Stimulated activated CD4-positive, alpha-beta T cell treated with anti-CD3 and anti-CD28 coated beads, Interleukin-1b, Interleukin-23, amount 100 ng/mL, for 1 hour (primary cell): ENCODE measurements at places on chromosomes 1 and 21.

GRCh38 chr1:12619792-12620487 is 1.9 kb upstream of the DHRS3 start:
- peak; percentile 51 for DNase-seq

- DNase-seq: no peak
Measured at GRCh38 chr1:38451541-38451993, 405.0 kb upstream of the POU3F1 start.

DNA sequence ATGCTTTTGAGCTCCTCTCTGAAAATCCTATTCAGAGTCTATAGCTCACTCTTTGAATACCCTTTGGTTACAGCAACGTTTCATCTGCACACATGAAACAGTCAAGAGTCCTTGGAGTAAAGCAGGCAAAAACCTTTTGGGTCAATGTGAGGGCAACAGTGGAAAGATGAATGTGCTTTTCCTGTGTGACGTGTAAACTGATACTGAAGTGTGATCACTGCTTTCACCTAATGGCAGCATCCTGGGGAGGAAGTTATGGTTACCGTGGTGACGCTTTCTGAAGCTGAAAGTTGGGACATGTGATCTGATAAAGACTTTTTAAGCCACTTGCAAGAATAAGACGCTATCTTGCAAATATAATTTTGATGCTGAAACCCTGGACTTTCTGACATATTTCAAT is 160.0 kb downstream of the SEC16B start:
- DNase-seq: no peak

GRCh38 chr1:211126622-211127021 is 7.3 kb downstream of the KCNH1 start:
- DNase-seq: no peak

DNA sequence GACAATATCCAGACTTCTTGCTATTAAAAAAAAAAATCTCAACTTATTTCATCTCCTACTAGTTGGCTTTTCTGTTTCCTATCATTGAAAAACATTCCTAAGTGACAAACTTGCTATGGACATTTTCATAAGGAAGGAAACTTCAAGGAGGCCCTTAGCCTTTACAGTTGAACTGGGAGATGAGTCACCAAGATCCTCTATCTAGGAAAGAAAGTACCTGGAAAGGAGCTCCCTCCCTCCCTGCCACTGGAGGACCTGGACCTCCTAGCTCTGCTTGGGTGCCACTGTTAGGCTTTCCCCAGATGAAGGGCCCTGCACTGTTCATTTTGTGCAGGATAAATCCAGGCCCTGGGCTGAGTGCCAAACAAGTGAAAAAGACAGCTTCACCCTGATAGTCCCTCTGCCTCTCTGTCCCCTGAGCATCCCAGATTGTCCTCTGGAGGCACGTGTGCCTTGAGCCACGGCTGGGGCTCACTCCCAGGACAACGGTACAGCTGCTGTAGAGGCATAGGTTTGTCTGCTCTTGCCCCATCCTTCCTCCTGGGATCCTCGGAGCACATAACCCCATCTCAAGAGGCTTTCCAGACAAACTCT is 40.2 kb upstream of the SOX13 start:
- DNase-seq: no peak

DNA sequence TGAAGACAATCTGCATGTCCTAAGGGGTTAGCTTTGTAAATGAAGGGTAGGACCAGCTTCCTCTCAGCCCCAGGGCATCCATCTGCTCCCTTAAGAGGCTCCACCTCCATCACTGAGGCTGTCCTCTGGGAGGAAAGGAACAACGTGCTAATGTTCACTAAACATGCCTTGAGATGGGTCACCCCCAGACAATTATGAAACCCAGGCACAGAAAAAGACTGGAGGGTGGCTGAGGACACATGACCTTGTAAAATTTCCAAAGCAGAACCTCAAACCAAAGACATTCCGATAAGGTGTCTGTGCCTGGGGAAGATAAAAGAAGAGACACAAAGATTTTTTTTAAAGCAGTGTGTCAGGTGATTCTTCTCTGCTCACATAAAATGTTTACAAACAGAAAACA is 37.6 kb upstream of the ZNF124 start:
- no peak for DNase-seq

GRCh38 chr1:235077571-235078479 is 50.8 kb downstream of the TOMM20 start:
- DNase-seq: no peak

DNA sequence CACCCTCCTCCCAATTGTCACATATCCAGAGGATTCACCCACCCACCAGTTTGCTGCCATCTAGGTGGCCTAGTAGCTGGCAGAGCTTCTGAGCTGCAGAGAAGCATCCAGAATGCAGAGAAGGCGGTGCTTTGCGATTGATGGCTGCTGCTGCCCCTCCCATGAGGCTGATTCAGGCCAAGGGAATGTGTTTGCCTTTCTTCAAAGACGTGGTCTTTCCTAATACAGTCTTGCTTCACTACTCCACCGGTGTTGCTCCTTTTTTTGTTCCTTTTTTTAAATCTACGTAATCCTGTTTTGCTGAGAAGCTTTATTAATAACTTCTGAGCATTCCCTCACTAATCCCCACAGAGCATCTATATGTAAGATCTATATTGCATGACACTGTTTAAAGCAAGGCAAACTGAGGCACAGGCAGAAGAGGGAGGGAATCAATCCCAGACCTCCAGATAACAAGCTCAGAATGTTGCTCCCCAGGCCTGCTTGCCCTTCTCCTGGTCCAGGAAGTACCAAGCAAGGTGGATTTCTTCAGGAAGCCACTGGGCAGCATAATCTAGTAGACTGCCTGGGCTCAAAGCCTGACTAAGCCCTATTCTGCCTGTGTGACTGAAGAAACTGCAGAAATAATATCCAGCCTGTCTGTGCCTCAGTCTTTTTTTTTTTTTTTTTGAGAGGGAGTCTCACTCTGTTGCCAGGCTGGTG is 275.5 kb upstream of the FMN2 start:
- no peak for DNase-seq

DNA sequence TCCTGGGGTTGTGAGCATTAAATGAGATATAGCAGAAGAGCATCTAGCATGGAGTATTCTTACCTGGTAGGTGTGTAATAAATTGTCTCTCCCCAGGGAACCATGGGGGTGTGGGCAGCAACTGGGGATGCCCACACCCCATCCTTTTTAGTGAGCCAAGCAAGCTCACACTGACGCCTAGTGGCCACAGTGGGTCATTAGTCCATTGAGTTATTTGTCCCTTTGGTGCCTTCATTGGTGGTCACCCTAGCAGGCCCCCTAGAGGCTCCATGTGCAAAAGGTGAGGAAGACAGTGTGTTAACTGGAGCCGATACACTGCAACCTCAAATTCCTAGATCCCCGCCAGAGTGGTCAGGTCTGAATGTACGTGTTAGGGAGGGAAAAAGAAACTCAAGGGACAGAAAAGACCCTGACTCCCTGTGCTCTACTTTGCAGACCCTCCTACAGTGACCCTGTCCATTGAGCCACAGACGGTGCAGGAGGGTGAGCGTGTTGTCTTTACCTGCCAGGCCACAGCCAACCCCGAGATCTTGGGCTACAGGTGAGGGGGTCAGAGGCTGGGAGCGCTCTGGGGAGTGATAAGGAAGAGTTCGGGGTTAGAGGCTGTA is 93.3 kb upstream of the CD1D start:
- no peak for DNase-seq

GRCh38 chr1:43143441-43143888 is 28.6 kb downstream of the EBNA1BP2 start:
- DNase-seq: no peak

DNA sequence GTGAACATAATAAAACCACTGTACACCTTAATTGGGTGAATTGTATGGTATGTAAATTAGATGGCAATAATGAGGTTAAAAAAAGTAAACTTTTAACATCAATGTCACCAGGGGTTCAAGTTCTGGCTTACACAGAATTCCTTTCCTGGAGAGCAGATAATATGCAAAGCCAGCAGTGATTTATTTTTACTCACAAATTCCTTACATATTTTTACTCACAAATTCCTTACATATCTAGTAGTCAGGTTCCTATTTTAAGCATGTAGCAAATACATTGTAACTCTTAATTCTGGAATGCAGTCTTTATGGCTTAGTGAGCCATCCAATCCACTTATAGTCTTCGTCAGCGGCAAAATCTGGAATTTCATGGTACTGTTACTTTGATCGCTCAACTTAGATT is 1.3 kb upstream of the UBE4B start:
- no peak for DNase-seq

GRCh38 chr21:41802198-41802584 is 35.3 kb upstream of the RIPK4 start:
- no peak for DNase-seq

GRCh38 chr1:119225265-119225664 is 84.8 kb upstream of the WARS2 start:
- DNase-seq: no peak

- no peak for DNase-seq
Measured at GRCh38 chr1:229287267-229287666, 16.4 kb downstream of the RAB4A start.

DNA sequence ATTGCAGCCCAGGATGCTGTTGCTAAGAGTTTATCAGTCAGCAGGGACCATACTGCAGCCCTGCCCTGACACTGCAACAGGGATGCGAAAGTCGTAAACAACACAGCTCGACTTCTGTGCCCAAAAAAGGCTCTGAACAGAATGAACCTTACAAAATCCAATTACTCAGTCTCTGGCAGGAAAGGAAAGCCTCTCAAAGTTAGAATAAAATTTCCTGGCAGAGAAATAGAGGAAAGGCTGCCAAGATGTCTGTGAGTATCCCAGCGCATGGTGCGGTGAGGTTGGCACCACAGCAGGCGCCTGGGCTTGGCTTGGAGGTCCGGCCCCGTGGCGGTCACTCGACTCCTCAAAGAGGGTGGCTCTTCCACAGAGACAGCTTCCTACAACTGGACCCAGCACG is 185.8 kb downstream of the PCP4 start:
- no peak for DNase-seq

DNA sequence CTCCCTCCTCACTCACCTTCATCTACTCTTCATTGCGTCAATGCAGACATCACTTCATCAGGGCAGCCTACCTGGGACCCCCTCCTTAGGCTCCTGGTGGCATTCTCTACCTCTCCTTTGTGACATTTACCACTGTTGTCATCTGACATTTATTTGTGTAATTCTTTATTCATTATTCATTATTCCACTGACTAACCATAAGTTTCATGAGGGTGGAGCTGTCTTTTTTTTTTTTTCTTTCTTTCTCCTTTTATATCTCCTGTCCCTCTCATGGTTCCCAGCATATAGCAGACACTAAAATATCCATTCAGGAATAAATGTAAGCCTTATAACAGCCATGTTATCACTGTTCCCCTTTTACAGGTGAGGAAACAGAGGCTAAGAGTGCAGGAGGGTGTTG is 126.8 kb downstream of the KAZN start:
- no peak for DNase-seq

DNA sequence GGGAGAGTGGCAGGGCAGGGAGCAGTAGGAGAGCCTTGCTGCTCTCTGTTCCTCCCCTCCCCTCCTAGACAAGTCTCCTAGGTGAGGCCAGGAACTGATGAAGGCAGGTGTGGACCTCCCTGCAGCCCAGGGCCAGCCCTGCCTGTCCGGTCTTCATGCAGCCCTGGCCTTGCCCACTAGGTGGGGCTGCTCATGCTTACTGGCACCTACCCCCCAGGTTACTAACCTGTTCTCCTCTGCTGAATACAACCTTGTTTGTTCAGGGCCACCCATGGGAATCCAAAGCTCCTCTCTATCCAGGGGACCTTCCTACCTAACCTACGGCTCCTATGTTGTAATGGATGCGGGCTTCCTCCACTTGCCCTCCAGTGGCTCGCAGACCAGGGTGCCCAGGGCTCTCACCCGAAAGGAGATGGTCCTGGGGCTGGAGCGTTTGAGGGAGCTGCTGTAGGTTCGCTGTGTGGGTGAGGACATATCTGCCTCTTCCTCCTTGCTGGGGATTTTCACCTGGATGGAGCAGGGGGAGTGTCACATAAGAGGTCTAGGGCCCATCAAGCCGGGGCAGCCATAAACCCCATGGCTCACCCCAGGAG is 7.9 kb upstream of the TNNT2 start:
- DNase-seq: no peak

- no peak for DNase-seq
Measured at GRCh38 chr1:18157968-18158367, 50.4 kb downstream of the IGSF21 start.

- DNase-seq: no peak
Measured at GRCh38 chr1:8228253-8228652, 89.7 kb upstream of the SLC45A1 start.

DNA sequence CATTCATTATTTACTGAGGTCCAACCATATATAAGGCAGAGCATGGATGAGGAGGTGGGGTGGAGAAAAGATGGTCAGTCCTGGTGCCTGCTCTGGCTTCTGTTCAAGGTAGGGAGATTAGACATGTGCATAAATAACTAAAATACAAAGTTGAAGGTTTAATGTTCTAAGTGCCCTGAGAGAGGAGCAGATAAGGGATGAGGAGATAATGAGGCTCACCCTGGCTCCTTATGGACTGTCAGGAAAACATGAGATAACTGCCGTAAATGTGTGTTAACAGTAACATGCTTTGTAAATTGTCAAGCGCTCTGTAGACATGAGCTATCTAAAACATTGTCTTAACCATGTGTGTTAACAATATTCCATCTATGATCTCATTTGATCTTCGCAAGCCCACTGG is 474.6 kb upstream of the USP24 start:
- no peak for DNase-seq

- no peak for DNase-seq
Measured at GRCh38 chr1:60345621-60346020, 272.1 kb upstream of the C1orf87 start.

- no peak for DNase-seq
Measured at GRCh38 chr21:45464309-45464708, 59.3 kb downstream of the COL18A1 start.

DNA sequence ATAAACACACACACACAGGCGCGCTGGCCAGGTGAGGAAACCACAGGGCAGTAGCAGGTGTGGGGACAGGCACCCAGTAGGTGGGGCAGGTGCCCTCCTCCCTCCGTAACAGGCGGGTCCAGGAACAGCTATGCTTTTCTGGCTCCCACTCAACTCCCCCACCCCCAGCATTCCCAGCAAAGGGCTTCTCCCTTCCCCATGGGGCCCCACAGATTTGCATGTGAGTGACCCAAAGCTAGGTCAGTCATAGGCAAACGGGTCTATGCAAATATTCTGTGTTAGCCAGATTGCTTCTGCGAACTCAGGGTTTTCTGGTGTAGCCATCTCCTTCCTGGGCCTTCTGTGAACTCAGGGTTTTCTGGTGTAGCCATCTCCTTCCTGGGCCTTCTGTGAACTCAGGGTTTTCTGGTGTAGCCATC is 114.2 kb downstream of the SIK1 start:
- no peak for DNase-seq

DNA sequence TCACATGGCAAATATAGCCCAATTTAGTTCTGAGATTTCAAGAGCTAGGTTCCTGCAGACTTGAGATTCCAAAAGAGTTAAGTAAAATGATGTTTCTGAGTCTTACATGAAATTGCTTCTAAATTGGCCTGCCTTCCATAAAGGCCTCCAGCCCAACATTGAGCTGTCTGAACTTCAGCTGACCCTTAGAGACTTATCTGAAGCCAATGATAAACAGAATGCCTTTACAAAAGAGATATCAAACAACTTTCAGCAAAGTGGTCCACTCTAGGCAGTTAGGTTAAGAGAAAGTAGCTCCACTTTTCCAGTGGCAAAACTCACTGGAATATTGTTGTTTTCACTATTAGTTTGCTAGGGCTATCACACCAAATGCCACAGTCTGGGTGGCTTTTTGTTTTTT is 6.3 kb upstream of the RC3H1 start:
- DNase-seq: no peak

- no peak for DNase-seq
Measured at GRCh38 chr1:41382480-41383090, 21.4 kb downstream of the FOXO6 start.
